Stimulated activated CD4-positive, alpha-beta T cell treated with anti-CD3 and anti-CD28 coated beads, Interleukin-4, amount 100 ng/mL, for 1 hour (primary cell): ENCODE measurements at places on chromosomes 1 and 21.

GRCh38 chr1:39269791-39270342, 65.4 kb downstream of the MACF1 start:
- no peak for DNase-seq

DNA sequence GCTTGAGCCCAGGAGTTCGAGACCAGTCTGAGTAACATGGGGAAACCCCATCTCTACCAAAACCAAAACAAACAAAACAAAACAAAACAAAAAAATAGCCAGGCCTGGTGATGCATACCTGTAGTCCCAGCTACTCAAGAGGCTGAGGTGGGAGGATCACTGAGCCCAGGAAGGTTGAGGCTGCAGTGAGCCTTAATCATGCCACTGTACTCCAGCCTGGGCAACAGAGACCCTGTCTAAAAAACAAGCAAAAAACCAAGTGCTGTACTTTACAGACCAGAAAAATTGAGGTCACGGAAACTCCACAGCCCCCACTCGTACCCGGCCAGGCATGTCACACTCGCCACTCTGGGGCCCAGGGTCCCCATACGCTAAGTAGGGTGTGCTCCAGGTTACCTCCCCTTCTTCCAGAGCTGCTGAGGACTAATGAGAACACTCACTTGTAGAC, 22.9 kb downstream of the ATP2B4 start:
- peak; percentile 28 for DNase-seq

- no peak for DNase-seq
Observed at GRCh38 chr1:165933446-165934170, 106.2 kb downstream of the UCK2 start.

DNA sequence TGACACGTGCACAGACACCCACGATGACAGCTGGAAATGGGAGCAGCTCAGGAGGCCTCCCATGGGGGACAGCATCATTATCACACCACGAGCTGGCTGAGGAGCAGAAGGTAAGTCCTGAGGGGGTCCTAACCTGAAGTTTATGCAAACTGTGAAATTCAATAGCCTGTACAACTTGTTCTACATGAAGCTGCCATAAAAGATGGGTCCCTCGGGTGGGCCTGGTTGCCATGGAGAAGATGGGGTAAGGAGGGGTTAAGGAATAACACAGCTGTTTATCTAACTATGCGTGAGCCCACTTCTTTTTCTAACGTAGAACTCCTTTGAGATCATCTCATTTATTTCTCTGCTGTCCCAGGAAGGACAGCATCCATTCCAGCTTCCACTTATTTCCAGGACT, 163.4 kb upstream of the CD34 start:
- no peak for DNase-seq

DNA sequence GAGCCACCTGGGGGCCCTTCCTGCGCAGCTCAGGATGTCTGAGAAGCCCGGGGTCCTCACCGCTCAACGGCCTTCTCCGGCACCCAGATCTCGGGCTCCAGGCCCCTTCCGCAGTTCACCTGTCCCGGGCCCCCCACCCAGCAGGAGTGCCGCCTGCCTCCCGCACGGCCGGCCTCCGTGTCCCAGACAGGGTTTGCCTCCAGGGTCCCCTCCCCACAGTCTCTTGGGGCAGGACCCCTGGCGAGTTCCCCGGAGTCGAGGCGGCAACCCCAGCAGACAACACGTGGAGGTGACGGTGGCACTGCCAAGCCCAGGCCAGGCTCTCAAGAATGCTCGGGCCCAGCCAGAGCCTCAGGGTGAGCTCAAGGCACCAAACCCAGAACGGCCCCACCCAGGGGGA, 22.4 kb upstream of the TTLL10 start:
- no peak for DNase-seq

- DNase-seq: no peak
Observed at GRCh38 chr1:29803486-29803885, 567.2 kb downstream of the PTPRU start.

- no peak for DNase-seq
Observed at GRCh38 chr1:207017615-207018559, 14.7 kb downstream of the C1orf116 start.

- DNase-seq: no peak
Observed at GRCh38 chr1:227890451-227891222, 57.1 kb downstream of the WNT9A start.

GRCh38 chr1:79304131-79304530, 297.6 kb upstream of the ADGRL4 start:
- no peak for DNase-seq

- peak; percentile 28 for DNase-seq
Observed at GRCh38 chr1:38045401-38046332, 926 bp downstream of the POU3F1 start.

DNA sequence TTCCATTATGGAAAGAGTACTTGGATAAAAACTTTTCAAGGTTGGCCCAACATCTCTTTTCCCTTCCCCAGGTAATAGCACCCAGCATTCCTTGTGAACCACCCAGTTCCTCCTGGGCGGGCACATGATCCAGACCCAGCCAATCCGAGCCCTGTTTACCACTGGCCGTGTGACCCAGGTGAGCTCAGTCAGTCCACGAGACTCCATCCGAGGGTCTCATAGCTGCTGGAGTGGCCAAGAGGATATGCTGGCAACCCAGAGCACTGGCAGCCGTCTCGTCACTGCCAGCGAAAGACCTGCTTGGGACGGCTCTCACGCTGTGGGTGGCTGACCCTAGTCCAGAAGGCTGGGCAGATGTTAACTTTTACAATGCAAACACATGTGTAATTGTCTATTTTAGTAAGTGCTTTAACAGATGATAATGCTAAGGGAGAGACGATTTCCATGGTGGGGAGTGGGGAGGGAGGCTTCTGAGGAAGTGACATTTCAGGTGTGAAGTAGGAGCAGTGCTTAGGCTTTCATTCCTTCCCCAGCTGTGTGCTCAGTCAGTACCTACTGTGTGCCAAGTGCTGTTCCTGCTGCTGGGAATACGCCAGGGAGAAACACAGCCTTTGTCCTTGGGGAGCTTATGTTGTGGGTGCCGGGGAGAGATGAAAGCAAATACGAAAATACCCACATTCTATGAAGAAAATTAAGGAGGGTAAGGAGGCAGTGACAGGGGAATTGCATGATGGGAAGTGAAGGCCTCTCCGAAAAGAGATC, 24.5 kb downstream of the PARK7 start:
- no peak for DNase-seq

DNA sequence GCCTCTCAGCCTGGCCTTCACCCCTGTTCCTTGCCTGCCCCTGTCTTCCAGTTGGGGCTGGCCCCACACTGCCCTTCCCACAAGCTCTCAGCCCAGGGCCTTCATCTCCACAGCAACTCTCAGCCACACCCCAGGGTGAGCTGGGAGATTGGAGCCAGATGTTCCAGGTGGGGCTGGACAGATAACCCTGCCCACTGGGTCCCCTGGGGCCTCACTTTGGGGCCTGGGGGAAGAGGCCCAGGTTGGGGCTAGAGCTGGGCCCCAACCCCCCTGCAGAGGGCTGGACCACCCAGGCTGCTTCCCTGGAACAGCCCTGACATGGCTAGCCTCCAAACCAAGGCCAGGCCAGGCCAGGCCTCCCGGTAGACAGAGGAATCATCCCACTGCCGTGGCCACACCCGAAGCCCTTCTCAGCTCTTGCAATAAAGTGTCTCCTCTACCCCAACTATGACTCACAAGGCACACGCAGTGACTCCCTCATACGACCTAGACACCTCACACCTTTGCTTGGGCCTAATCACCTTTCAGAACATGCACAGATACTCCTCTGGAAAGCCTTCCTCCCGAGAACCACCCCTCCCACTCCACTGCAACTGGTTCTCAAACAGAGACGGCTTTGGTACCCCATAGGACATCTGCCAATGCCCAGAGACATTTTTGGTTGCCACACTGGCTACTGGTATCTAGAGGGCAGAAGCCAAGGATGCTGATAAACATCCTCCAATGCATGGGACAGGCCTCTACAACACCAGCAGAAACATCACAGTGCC, 22.2 kb downstream of the SLC2A1 start:
- DNase-seq: peak; percentile 30

DNA sequence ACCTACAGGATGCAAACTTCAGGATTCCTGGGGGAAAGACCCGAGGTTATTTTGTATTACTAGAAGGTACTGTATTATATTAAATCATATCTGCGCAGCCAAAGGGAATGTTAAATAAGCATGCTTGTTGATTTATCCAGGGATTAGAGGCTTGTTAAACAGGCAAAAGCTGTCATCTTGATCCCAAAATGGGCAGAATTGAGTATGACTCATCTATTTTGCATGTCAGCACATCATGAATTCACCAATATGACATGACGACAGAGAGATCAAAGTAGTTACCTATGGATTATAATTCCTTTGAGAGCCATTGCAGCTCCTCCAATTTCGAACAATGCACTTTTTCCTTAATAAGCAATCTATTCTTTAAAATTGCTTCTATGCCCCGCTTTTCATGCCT, 66.1 kb downstream of the TBX15 start:
- DNase-seq: no peak

GRCh38 chr1:64933296-64934070, 32.9 kb downstream of the JAK1 start:
- no peak for DNase-seq

GRCh38 chr1:185627171-185627570, 107.0 kb upstream of the HMCN1 start:
- DNase-seq: no peak

DNA sequence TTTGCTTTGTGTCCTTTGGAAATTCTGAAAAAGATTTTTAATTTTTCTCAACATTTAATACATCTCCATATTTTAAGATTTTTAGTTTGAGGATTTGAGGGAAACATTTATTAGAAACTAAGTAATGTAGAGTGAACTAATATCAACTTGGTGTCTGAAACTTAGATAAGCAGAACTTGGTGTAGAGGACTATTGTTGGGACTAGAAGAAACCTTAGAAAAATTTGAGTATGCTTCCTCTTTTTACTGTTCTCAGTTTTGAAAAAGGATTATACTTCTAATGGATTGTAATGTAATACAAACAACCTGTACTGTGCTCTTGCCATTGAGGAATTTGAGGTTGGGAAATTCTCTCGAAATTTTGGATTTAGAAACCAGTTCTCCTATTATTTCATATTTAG, 2.4 kb downstream of the FNBP1L start:
- no peak for DNase-seq

- DNase-seq: no peak
Observed at GRCh38 chr21:42199868-42200463, 19.0 kb upstream of the ABCG1 start.

DNA sequence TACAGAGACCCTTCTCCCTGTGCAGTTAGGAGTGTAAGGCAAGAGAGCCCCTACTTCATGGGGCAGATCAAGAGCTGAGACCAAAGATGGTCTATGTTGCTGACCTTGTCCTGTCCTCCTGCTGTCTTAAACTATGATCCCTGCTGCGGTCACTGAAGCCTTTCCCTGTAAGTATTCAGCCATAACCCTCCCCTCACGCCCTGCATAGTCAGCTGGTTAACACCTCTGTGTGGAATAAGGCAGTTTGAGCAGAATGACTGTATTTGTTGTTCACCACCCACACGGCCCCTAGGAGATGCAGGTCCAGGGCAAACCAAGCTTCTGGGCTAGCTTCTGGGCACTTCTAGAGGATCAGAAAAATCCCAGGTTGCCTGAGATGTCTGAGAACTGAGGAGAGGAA, 356 bp downstream of the TSPAN1 start:
- no peak for DNase-seq

- no peak for DNase-seq
Observed at GRCh38 chr1:180579961-180580611, 21.3 kb downstream of the OVAAL start.

DNA sequence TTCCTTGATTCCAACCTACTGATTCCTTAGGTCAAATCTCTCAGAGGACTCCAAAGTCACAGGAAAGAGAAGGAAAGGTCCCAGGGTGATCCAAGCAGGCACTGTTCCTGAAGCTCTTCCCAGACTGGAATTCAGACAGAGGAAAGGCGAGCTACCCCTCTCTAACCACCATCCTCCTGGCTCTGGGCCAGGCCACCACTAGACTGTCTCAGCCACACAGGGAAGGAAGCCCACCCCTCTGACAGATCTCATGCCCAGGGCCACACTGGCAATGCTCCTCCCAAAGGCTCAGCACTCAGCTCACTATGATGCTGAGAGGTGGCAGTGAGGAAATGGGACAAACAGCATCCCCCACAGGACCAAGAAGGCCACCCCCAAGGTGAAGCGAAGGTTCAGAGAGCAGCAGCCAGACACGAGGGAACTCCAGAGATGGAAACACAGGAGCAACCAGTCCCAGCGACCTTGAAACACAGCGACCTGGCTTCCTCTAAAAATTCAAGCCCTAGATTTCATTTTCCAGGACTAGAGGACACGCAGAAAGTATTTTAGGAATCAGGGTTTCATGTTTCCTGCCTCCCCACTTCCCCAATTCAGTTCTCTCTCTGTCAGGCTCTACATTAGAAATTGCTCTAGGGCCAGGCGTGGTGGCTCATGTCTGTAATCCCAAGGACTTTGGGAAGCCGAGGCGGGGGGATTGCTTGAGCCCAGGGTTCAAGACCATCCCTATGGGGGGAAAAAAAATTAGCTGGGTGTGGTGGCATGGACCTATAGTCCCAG, 18.8 kb downstream of the PIK3C2B start:
- no peak for DNase-seq

- DNase-seq: peak; percentile 16
Observed at GRCh38 chr1:15885701-15886610, 38.4 kb downstream of the SPEN start.

DNA sequence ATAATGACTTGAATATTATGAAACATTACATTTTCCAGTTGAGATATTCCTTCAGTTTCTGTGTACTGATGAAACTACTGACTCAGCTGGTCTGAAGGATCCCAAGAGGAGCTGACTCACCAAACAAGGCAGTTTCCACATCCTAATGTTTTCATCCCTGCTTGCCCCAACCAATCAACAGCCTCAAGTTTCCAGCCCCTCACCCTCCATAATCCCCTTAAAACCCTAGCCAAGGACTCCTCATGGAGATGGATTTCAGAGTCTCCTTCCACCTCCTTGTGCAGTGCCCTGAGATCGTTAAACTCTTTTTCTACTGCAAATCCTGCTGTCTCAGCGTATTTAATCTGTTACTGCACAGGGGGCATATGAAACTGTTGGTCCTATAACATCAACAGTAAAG, 83.1 kb upstream of the HAO2 start:
- DNase-seq: no peak

DNA sequence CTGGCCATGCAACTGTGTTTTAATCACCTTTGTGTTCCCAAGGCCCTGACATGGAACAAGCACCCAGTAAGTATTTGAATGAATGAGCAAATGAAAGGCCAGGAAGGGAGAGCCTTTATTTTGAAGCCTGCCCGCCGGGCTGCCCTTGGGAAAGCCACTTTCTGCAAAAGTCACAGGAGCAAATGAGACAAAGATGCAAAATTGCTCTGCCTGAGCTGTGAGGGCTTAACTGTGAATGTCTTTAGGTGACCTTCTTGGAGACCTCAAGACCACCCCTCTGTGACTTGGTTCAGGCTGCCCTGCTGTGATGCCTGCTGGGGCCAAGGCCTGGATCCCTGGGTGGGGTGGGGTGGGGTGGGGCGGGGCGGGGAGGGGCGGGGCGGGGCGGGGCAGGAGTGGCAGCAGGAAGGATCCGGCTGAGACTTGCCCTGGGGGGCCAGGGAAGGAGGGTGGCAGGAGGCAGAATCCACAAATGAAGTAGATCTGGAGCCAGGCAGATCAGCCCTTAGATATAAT, 54.0 kb downstream of the RUNX3 start:
- DNase-seq: no peak

- DNase-seq: no peak
Observed at GRCh38 chr1:114550336-114550735, 31.1 kb downstream of the BCAS2 start.

- DNase-seq: no peak
Observed at GRCh38 chr1:31208361-31208945, 31.2 kb downstream of the NKAIN1 start.

- no peak for DNase-seq
Observed at GRCh38 chr1:58983633-58984245, 199.9 kb upstream of the JUN start.
